T-helper 9 cell (primary cell): ENCODE measurements at places on chromosomes 4 and X.

GRCh38 chr4:114226968-114227760, 247.7 kb upstream of the ARSJ start:
- DNase-seq, result no peak

- DNase-seq, result no peak
Observed at GRCh38 chr4:183995570-183995969, 90.5 kb downstream of the STOX2 start.

DNA sequence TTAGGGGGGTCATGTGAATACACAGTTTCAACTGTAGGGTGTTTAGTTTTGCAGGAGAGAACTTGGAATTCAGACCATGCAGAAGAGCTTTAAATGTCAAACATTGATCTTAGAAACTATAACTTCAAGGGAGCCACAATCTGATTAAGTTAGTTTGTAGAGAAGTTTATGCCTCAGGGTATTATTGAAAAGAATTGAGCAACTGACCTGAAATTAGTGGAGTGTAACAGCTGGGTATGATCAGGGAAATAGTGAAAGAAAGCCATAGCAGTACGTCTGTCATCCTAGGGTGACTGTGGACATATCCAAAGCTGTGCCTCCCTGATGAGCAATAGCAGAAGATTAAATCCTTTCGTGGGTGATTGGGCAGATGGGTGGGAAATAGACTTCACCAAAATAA, 63.8 kb downstream of the FAM47B start:
- DNase-seq, result no peak

GRCh38 chr4:148716431-148717052, 274.3 kb upstream of the NR3C2 start:
- DNase-seq, result no peak

- DNase-seq, result no peak
Observed at GRCh38 chr4:55500072-55500471, 46.6 kb downstream of the CLOCK start.

DNA sequence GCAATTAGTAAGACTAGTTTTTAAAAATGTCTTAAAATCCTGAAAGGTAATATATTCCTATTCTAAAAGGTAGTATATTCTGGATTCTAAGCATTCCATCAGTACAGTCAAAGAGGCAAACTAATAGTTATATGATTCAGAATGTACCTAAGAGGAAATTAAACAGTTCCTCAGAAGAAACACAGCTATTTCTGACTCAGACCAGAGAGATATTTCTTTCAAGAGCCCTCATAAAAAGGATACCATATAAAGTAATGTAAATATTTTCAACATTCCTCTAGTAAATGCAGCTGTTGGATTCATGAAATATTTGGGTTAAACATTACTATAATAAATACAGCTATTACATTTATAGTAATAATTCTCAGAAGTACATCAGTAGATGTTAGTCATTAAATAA, 358.3 kb downstream of the MAGEB5 start:
- no peak for DNase-seq

GRCh38 chrX:10534611-10535010, 85.8 kb downstream of the MID1 start:
- DNase-seq, result no peak

DNA sequence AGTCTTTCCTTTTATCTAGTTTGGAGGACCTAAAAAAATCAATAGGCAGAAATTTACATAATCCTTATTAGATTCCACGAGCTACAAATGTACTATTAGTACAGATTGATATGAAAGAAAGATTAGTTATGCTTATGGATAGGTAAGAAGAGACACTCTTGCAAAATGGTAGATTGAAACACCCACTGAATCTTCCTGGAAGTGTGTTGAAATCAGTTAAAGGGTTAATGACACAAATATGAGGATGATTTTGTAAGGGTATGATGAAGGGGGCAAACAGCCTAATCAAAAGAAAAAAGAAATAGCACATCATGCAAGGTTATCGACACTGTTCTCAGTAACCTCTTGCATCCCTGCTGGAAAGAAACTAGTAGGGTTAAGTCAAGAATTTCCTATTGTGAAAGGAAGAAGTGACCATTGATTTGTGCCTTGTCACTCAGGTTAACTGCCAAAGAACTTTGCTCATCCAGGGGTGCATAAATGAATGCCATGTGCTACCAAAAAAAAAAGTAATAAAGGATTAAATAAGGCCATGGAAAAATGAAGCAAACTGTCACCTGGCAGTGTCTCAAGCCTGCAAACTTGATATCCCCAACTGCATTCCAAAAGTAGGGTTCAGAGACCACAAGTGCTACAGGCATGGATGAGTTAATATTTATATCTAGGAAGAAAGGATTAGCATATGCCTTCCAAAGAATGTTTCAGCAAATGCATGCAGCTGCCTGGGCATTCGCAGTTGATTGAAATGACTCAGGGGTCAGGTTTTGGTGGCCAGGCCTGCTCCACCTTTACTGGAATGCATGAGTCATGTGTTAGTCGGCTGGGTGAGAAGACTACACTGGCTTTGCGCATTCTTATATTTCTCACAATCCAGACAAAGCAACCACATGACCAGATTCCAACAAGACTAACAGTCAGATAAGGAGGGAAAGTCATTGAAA, 78.3 kb upstream of the ATXN3L start:
- no peak for DNase-seq

- no peak for DNase-seq
Observed at GRCh38 chrX:152893980-152894610, 3.8 kb upstream of the ZNF185 start.

DNA sequence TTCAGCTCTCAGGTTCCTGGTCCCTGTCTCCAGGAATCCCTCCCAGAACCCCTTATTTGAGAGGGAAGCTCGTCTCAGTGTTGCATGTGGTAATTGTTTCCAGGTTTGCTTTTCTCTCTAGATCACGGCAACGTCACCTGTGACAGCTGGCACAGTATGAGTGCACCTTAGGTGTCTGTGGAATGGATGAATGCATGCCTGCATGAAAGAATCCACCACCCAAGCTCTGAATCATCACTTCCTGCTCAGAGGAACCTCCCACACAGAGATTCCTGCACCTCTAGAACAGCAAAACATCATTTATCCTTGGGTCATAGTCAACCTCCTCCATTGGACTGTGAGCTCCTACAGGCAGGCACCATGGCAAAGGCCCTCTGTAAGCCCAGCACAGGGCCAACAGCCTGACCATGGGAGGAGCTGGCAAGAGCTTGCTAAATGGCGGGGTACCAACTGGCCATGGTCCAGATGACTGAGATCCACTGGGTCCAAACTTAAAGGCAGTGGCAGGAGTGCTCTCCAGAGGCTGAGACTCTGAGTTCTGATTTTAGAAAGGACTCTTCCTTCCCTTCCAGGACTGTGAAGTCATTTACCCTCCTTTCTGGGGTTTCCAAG, 116.2 kb downstream of the SLC2A9 start:
- DNase-seq, result no peak

- no peak for DNase-seq
Observed at GRCh38 chr4:25063116-25063515, 32.4 kb upstream of the LGI2 start.

DNA sequence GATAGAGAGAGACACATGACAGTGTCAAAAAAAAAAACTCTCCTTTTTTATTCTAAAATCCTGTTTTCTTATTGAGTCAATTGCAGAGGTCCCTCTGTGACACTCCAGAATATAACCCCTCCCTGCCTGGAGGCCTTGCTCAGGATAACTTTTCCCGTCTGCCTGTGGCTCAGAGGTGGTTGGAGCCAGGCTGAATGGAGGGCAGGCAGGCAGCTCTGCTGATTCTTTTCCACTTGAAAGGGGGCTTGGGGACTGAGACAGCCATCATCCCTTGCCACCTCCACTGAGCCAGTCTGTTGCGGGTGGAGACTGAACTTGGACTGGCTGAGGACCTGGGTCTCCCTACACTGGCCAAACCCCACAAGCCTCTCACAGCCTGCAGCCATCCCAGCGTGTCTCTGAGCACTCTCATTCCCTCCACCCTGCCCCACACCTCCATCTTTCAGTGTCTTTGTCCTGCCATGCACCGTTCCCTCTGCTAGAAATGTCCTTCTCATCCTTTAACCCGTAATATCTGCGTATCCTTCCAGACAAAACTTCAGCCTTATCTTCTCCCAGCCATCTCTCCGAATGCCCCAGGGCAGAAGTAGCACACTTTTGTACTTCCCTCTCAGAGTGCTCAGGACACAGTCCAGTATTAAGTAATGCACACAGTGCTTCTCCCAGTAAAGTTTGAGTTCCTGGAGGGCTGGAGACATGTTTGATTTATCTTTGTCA, 139.9 kb downstream of the CHIC2 start:
- no peak for DNase-seq

DNA sequence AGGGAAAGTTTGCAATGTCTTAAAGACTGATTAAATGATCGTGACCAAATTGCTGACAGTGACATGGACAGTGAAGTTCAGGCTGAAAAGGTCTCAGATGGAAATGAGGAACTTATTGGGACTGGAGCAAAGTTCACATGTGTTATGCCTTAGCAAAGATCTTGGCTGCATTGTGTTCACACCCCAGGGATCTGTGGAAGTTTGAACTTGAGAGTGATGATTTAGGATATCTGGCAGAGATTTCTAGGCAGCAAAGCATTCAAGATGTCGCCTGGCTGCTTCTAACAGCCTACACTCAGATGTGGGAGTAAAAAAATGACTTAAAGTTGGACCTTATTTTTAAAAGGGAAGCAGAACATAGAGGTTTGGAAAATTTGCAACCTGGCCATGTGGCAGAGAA, 21.4 kb downstream of the SCARB2 start:
- no peak for DNase-seq

DNA sequence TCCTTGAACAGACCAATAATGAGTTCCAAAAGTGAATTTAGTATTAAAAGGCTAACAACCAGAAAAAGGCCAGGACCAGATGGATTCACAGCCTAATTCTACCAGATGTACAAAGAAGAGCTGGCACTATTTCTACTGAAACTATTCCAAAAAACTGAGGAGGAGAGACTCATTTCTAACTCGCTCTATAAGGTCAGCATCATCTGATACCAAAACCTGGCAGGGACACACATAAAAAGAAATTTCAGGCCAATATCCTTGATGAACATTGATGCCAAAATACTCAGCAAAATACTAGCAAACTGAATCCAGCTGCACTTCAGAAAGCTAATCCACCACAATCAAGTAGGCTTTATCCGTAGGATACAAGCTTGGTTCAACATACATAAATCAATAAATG, 35.8 kb upstream of the USP46 start:
- DNase-seq, result no peak

- no peak for DNase-seq
Observed at GRCh38 chr4:133136833-133137232, 12.3 kb upstream of the PCDH10 start.

GRCh38 chr4:173318648-173319211, 15.4 kb downstream of the HMGB2 start:
- DNase-seq, result no peak

GRCh38 chrX:17440258-17440657, 65.3 kb downstream of the NHS start:
- DNase-seq, result no peak

DNA sequence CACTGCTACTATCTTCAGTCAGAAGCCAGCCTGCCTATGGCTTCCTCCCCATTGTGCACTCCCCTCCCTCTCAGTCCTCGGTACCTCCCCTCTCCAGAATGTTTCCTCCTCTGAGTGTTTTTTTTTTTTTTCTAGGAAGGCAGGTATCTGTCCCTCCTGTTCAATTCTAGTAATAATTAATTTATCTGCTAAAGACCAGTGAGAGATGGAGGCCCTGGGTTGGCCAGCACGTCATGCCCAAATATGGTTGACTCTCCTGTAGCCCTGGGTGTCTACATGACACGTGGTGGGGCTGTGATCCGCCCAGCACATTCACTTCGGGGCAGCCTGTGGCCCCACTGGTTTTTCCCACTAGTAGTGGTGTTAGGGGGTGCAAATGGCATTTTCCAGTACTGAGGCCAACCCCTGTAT, 1.8 kb downstream of the FLNA start:
- DNase-seq, result no peak

DNA sequence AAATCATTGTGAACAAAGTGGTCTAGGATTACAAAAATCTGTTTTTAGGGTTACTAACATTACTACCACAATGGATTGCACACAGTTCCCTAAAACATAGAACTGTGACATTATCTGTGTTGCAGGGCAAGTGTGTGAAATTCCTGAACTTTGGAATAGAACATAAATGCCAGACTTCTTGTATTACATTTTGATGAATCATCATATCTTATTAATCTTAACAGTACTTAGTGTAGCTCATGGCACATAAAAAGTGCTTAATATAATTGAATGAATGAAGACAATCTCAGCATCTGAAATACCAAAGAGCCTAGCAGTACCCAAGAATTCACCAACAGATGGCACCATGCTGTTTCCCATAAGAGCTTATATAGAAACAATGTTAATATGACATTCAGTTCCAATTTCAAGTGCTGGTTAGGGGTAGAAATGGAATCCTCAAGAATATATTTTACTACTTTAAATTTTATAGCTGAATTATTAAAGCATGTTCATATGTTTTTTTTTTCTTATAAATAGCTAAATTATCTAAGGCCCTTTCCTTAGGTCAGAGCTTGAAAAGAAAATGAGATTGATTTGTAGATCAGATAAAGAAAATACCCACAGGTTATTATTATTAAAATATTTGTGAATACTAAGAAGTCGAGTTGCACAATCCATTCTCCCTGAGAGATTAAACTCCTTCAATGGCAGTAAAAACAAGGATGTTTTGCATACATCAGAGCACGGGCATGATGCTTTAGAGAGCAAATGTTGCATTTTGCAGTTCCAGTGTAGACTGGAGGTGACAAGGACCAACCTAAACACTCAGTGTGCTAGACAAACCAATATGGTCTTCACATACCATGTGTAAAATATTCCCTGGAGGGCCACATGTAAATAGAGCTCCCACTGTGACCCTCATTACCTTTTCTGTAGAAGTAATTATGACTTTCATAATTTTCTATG, 25.7 kb upstream of the SHISA3 start:
- no peak for DNase-seq

GRCh38 chr4:1239950-1240307, 9.0 kb downstream of the CTBP1 start:
- DNase-seq, result no peak

DNA sequence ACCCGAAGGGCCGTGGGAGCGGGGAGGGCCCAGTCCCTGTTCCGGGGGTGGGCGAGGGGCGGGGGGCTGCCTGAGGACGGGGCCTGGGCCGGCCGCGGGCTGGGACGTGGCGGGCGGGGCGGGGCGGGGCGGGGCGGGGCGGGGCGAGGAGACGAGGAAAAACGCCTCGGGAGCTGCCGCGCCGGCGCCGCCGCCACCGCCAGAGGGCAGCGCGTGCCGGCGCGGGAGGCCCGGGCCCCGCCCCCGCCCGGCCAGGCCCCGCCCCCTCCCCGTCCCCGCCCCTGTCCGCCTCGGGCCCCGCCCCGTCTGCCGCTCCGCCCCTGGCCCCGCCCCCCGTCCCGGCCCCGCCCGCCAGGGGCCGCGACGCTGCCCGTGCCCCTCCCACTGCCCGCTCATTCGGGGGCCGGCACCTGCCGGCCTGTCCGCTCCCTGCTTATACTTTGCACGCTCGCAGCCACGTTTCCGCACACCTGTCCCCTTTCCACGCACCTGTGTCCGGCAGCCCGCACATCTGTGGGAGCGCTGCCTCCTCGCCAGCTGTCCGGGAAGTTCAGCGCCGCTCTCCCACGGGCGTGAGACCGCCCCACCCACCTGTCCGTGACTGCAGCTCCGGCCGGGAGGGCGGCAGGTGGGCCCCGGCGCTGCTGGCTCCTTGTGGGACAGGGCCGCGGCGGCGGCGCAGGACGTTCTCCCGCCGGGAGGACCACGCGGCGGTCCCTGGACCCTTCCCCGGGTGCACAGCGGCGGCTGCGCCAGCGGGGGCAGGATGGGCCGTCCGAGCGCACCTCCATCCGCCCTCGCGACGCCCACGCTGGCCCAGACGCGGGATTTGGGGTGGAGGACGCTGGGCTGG, 1.7 kb upstream of the FGFRL1 start:
- peak; percentile 79 for DNase-seq

GRCh38 chr4:143071351-143071750, 113.4 kb upstream of the USP38 start:
- DNase-seq, result no peak

GRCh38 chrX:68098431-68098830, 334.9 kb downstream of the OPHN1 start:
- no peak for DNase-seq
